ENCODE measurements at places on chromosomes 16 and 17. TPM values are rescaled to one million over a fixed set of nuclear protein-coding genes. Genes with fewer than 3 reads are reported as not detected.

- DNase-seq = no peak
- no peak overlapping the region for H3K27ac ChIP-seq
- no peak overlapping the region for H3K4me3 ChIP-seq
- peaks cover 4% of the 10 kb centered on the region for H3K4me1 ChIP-seq
Measured at GRCh38 chr17:2903193-2903974, 107.1 kb downstream of the RAP1GAP2 start.

- no peak for DNase-seq
- H3K4me3 ChIP-seq = no peak overlapping the region
- no peak overlapping the region for H3K27ac ChIP-seq
Measured at GRCh38 chr17:56577190-56577842, 16.2 kb upstream of the NOG start.

- H3K27me3 ChIP-seq = no peaks in the 10 kb centered on the region
- peak overlapping the region; percentile 74 for H3K27ac ChIP-seq
- peaks cover 99% of the 10 kb centered on the region for H3K4me1 ChIP-seq
- H3K36me3 ChIP-seq = peaks cover 82% of the 10 kb centered on the region
- H3K4me3 ChIP-seq = peak overlapping the region; percentile 14
- no peak for DNase-seq
Measured at GRCh38 chr17:77474292-77474988, 333.7 kb downstream of the SEC14L1 start.

CTRB2 gene
- total RNA-seq = not detected

SAMD14 gene
- 0.53 TPM for total RNA-seq

DNA sequence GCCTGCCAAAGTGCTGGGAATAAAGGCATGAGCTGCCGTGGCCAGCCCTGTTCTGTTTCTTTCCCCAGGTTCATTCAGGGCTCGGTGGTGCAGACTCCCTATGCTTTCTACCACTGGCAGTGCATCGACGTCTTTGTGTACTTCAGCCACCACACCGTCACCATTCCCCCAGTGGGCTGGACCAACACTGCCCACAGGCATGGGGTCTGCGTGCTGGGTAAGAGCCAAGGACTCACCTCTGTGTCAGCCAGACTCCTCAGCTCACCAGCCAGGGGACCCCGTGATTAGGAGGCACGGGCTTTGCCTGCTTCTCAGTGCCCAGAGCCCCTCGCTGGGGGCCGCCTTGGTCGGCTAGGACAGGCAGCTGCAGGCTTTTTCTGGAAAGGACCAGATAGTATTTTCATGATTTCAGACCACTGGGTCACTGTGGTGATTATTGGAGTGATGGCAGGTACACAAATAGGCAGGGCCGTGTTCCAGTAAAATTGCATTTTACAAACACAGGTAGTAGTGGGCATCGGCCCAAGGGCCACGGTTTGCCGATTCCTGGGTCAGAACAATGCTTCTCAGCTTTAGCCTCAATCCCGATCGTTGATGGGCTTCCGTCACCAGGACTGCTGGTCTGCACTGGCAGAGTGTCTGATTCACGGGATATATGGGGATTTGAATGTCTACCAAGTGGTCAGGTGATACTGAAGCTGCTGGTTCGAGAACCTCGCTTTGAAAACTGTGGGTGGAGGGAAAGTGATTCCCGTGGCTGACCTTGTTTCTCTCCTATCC, 5.0 kb downstream of the ENGASE start:
- no peak overlapping the region for H3K4me3 ChIP-seq
- peaks cover 52% of the 10 kb centered on the region for H3K36me3 ChIP-seq
- no peaks in the 10 kb centered on the region for H3K27me3 ChIP-seq
- peaks cover 21% of the 10 kb centered on the region for H3K4me1 ChIP-seq
- no peak for DNase-seq

GRCh38 chr16:51152691-51153576, 1.9 kb upstream of the SALL1 start:
- no peak overlapping the region for H3K4me3 ChIP-seq
- no peak overlapping the region for H3K27ac ChIP-seq
- no peak for DNase-seq

DNA sequence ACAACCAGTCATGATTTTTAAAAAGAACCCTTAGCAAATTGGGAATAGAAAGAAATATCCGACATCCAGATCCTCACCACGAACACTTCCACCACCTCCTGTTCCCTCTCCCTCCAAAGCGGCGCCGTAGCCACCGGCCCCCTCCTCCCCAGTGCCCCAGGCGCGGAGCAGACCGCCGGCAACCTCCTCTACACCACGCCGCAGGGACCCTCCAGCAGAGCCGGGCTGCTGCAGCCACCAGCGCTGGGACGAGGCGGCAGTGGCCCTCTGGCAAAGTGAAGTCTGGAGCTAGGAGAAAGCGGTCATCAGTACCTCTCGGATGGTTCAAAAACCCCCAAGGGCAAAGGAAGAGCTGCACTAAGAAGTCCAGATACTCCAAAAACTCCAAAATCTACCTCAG, 41.4 kb upstream of the SLFN13 start:
- H3K36me3 ChIP-seq = peaks cover 44% of the 10 kb centered on the region
- H3K27me3 ChIP-seq = no peaks in the 10 kb centered on the region
- H3K4me1 ChIP-seq = peaks cover 39% of the 10 kb centered on the region
- no peak for DNase-seq
- no peak overlapping the region for H3K4me3 ChIP-seq
- H3K27ac ChIP-seq = no peak overlapping the region

CX3CL1 gene
- total RNA-seq = not detected

DNA sequence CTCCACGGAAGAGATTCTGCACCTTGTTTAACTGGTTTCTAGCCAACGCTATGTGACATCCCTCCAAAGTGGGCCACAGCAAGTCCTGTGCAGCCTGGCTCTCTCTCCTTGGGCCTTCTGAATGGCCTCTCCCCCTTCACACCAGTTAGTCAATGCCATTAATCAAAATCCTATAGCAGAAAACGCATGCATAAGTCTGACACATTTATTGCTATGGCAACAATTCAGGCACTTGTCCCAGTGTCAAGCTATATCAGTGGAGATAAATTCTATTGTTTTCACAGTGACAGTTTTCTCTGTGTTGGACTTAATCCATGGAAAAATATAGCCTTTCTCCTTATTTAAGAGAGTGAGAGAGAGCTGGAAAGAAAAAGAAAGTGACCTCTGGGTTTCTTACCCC, 87.2 kb upstream of the TOX3 start:
- no peak overlapping the region for H3K4me3 ChIP-seq
- H3K27me3 ChIP-seq = no peaks in the 10 kb centered on the region
- no peaks in the 10 kb centered on the region for H3K4me1 ChIP-seq
- DNase-seq = no peak

AGRP gene
- not detected for total RNA-seq

All from CD4-positive, alpha-beta T cell (primary cell).